ENCODE measurements at places on chromosomes 1 and 21. TPM values are rescaled to one million over a fixed set of nuclear protein-coding genes. Genes with fewer than 3 reads are reported as not detected.

TYW3 gene
- 38.9 TPM for polyA plus RNA-seq

LCA5L gene
- 3.4 TPM for polyA plus RNA-seq

SPRR5 gene
- polyA plus RNA-seq: not detected

KCNJ6 gene
- polyA plus RNA-seq: 0.18 TPM

TNFRSF18 gene
- 0.29 TPM for polyA plus RNA-seq

PROK1 gene
- polyA plus RNA-seq: not detected

KIF14 gene
- polyA plus RNA-seq: 15.6 TPM

CD5L gene
- not detected for polyA plus RNA-seq

LCE1A gene
- not detected for polyA plus RNA-seq

HOOK1 gene
- polyA plus RNA-seq: 42.7 TPM

GRCh38 chr1:39788758-39789570, at the start of gene BMP8B:
TSS of gene BMP8B (minus strand) at chr1:39788865. CDS start at chr1:39788485, 380 bp downstream.
- no peak for DNase-seq

DNA sequence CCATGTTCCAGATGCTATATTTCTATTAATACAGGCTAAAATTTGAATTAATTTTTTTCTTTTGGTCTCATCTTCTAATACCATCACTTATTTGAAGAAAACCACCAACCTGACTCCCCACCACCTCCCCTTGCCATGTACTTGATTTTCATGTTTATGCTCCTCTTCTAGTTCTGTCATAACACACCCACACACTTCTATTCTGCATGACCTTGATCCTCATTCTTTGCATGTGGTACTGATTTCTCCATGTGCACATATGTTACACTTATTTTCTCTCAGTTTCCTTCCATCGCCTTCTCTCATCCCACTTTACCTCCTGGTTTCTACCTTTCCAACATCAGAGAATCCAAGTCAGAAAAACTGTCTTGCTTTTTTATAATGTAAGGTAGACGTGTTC, 78.9 kb upstream of the ARID1A start:
- DNase-seq: no peak

- DNase-seq: no peak
Observed at GRCh38 chr1:167051907-167052306, 38.3 kb downstream of the GPA33 start.

GRCh38 chr1:21295002-21295401, 4.7 kb upstream of the ECE1 start:
- DNase-seq: no peak

DNA sequence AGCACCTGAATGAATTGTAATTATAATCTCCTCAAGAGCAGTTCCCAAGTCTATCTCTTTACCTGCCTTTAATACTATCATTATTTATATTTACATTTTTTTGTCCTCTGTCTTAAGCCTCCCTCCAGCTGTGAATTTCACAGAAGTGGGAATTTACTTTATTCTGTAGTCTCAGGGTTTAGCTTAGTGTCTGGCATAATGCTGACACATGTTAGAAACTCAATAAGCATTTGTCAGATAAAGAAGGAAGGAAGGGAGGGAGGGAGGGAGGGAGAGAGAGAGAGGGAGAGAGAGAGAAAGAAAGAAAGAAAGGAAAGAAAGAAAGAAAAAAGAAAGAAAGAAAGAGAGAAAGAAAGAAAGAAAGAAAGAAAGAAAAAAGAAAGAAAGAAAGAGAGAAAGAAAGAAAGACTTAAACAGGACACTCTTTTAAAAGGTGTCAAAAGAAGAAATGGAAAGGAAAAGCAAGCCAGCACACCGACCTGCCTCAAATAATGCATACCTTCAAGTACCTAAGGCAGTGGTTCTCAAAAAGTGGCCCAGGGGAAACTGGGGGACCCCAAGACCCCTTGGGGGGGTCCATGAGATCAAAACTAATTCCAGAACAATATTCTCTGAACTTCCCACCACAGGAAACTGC, 1.8 kb upstream of the PGLYRP4 start:
- DNase-seq: no peak

GRCh38 chr1:155099331-155099730, 20.7 kb downstream of the EFNA3 start:
- no peak for DNase-seq

- DNase-seq: no peak
Observed at GRCh38 chr1:12776801-12777557, 3.4 kb downstream of the PRAMEF12 start.

DNA sequence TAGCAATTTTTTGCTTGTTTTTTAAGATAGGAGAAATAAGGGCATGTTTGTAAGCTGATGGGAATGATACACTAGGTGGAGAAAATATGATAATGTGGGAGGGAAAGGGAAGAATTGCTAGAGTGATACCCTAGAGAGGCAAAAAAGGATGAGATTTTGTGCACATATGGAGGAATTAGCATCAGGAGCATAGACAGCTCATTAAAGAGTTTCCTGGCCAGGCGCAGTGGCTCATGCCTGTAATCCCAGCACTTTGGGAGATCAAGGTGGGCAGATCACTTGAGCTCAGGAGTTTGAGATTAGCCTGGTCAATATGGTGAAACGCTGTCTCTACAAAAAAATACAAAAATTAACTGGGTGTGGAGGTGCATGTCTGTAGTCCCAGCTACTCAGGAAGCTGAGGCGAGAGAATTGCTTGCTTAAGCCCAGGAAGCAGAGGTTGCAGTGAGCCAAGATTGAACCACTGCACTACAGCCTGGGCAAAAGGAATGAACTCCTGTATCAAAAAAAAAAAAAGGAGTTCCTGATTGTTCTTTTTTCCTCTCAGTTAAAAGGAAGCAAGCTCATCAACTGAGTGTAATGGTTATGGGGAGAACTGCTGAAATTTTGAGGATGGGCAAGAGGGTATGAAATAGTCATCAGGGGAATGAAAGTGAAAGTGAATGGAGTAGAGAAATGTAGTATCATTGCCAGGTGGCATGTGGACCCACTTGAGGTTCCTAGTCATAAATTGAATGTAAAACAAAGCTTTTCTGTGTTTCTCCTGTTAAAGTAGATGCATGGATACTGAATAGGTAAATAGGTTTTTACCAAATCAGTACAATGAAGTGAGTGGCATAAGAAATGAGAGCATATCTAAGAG, 35.5 kb downstream of the SH3GLB1 start:
- no peak for DNase-seq

DNA sequence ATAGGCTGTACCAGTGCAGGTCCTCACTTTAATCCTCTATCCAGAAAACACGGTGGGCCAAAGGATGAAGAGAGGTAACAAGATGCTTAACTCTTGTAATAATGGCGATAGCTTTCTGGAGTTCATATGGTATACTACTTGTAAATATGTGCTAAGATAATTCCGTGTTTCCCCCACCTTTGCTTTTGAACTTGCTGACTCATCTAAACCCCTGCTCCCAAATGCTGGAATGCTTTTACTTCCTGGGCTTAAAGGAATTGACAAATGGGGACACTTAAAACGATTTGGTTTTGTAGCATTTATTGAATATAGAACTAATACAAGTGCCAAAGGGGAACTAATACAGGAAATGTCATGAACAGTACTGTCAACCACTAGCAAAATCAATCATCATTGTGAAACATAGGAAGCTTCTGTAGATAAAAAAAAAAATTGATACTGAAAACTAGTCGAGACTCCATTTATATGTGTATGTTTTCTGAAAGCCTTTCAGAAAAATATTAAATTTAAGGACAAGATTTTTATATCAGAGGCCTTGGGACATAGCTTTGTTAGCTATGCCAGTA, 7.0 kb downstream of the SOD1 start:
- DNase-seq: no peak

DNA sequence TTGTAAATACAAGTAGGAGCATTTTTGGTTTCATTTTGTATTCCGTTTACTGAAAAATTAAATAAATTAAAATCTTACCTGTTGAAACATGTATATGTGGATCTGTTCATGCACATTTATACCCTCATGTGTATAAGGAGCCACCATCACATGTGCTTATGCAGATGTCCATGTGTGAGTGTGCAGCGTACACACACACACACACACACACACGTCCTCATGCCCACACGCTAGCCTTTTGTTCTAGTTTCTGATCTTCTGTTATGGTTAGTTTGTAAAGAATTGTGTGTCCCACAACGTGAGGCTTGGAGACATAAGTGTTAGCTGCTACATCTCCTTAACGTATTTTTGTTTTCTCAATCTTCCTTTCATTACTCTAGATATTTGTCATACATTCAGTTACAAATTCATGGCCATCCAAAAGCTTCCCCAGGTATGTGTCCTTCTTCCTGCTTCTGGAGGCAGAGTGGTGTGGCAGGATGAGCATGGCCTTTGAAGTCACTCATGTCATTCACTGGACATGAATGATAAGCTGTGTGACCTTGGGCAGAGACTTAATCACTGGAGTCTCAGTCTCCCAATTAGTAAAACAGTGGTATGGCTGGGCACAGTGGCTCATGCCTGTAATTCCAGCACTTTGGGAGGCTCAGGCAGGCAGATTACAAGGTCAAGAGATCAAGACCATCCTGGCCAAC, 54.6 kb downstream of the TENT5C start:
- no peak for DNase-seq

- no peak for DNase-seq
Observed at GRCh38 chr21:35819134-35819533, 241.2 kb downstream of the SETD4 start.

DNA sequence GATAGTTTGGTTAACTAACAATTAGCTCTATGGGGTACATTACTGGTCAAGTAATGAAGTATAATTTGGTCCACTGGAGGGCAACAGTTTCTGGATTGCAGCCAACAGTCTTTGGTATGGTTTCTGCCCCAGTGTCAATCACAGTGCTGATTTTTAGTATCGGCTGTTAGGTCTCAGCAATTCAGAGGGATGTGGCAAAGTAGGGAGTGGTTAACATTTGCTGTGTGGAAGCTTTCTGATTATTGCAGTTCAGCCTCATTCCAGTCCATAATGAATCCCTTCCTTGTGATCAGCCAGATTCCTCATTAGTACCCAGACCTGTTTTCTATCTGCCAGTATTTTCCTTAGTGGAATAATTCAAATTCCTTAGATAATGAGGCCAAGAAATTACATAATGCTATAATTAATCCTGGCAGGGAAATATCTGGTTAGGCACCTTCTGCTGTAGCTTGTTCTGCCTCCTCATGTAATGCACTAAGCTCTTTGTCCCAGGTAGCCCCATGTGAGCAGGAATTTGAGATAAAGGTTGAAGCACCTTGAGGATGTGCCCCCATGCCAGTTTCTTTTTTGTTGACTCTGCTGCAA, 14.0 kb downstream of the F3 start:
- DNase-seq: no peak

- peak; percentile 59 for DNase-seq
Observed at GRCh38 chr21:32411350-32412161, 950 bp upstream of the EVA1C start.

DNA sequence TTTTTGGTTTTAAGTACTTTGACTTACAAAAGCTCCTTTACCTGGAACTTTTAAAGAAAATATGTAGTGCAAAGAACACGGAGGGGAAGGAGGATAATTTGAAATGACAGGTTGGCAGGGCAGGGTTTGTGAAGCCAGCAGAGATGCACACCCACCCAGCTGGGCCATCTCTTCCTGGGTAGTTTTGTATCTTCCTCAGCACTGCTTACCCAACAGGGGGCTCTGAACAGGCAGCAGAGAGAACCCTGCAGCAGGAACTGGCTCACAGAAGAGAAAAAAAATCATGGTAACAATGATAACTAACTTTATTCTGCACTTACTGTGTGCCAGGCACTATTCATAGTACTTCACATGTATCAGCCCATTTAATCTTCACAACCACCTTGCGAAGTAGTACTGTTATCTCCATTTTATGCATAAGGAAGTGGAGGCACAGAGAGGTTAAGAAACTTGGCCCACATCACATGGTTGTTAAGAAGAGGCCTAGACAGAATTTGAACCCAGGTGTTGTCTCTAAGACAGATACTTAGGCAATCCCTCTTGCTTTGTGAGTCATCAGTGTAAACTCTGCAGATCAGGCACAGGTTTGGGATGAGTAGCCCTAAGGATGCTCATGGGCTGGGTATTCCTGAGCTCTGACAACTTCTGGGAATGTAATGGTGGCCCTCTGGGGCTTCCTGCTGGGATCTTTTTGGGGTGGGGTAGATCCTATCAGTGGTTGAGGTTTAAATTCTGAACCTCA, 60.8 kb downstream of the ELK4 start:
- DNase-seq: no peak
